Kidney epithelial cell (primary cell): ENCODE measurements at places on chromosomes 3 and 15.
A peak's percentile ranks its signal among the peaks of the same experiment; 100 is the strongest.

GRCh38 chr3:23859012-23859743 lies 53.4 kb downstream of the UBE2E1 start:
- no peak for DNase-seq

- no peak for DNase-seq
These were observed 22.3 kb upstream of the SMCO1 start for GRCh38 chr3:196537319-196537984.

DNA sequence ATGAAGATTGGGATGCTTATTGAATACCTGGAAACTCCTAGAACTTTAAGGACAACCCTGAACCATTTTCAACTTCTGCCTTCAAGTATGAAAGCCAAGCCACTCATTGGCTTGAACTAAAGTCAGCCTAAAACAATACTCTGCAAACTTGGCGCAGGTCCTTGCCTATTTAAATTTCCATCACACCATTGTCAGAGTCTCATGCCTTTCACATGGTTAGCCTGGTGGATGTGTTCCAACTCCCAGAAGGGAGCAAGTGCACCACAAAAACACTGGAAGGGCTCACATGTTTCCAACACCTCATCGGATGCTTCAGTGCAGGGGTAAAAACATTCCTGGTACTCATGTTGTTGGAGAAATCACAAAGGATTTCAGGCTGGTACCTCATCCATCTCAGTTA lies 511.6 kb upstream of the MDFIC2 start:
- DNase-seq, result no peak

GRCh38 chr15:83848315-83849050 lies 194.6 kb downstream of the ADAMTSL3 start:
- DNase-seq, result peak; percentile 74

GRCh38 chr3:10374311-10374710 lies 53.4 kb upstream of the SEC13 start:
- DNase-seq, result no peak

GRCh38 chr3:133278260-133279043 lies 121.4 kb upstream of the BFSP2 start:
- no peak for DNase-seq

DNA sequence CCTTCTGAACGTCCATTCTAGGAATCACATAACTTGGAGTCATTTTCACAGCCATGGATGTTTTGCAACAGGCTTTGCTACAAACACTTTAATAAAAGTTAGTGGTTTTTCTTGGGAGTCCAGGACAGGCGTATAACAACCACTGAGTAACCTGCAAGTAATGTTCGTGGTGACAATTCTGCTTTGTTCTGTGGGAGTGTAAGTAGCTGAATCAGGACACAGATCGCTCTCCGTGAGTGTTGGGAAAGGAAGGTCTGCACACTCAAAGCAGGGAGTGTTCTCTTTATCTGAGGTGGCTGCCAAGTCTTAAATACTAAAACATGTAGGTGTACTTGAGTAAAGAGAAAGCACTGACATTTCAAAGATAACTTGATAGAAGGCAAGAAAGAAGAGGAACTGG lies 7.9 kb upstream of the BNC1 start:
- DNase-seq, result peak; percentile 59
